Activated naive CD8-positive, alpha-beta T cell treated with anti-CD3 and anti-CD28 coated beads, Interleukin-2, amount 50 U/mL, for 24 hours (primary cell): ENCODE measurements at places on chromosomes 12 and 14.
A peak's percentile ranks its signal among the peaks of the same experiment; 100 is the strongest.

GRCh38 chr14:53368711-53369201 lies 215.6 kb upstream of the DDHD1 start:
- DNase-seq: no peak

DNA sequence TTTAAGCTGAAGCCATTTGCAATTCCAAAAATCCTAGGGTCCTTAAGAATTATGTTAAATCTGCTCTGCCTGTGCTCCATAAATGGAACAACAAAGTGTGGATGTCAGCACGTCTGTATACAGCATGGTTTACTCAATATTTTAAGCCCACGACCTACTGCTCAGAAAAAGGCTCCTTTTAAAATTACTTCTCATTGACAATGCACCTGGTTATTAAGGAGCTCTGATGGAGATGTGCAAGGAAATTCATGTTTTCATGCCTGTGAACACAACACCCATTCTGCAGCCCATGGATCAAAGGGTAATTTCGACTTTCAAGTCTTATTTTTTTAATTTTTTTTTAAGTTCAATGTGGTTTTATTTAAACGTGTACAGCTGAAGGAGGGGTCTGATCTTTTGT lies 48.1 kb downstream of the FBXO33 start:
- DNase-seq: no peak

DNA sequence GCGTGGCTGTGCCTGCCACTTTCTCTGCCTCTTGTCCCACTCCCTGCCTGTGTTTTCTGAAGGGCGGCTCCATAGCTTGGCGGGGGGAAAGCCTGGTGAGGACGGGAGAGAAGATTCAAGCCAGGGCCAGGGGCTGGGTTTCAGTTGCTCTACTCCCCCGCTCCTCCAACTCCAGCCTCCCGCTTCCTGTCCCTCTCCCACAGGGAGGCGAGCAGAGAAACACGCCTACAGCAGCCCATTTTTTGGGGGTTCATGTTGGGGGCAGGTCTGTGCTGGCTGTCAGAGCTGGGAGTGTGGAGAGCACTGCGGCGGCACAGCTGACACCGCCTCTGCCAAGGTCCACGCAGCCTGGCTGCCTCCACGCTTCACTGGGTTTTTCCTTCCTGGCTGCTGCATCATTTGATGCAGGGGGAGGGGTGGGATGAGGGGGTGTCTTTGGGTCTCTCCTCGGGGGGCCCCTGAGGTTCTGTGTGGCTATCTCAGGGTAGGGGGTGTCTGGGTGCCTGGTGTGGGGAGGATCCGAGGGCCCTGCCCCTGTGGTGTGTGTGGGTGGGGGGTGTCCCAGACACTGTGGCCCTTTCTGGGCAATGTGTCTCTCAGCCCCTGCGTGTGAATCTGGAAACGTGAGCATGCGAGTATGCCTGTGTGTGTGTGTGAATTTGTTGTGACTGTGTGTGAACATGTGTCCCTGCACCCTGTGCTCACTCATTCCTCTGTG lies 10.7 kb upstream of the KRT80 start:
- DNase-seq: no peak

DNA sequence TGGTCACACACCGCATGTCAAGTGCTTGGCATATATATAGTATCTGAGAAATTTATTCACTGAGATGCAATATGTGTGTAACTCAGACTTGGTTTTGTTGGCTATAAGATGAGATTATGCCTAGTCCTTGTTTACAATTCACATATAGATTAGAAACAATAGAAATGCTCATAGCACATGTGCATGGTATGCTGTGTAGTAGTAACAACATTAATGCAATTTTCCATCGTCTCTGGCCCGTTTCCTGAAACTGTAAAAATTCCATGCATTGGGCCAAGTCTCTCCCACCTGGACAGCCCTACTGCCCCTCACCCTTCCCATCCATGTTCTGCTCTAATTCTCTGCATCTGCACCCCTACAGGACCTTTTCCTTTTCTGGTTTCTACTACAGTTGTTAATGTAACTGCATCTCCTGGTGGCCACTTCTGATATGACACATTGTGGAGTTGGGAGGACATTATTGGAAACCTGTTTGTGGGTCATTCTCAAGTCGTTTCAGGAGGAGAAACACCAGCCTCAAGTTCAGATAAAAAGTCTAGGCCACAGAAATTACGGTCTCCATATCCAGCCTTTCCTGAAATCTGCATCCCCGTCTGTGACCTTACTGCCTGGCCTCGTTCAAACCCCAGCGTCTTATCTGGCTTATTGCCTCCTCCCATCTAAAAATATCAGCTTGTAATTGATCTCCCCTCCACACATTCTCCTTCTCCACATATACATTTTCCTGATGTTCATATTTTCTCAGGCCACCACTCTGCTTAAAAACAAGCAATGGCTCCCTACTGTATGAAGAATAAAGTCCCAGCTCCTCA lies 37.5 kb downstream of the EMP1 start:
- no peak for DNase-seq

- peak; percentile 99 for DNase-seq
Observed at GRCh38 chr14:106417224-106418049, 891.1 kb downstream of the TMEM121 start.

DNA sequence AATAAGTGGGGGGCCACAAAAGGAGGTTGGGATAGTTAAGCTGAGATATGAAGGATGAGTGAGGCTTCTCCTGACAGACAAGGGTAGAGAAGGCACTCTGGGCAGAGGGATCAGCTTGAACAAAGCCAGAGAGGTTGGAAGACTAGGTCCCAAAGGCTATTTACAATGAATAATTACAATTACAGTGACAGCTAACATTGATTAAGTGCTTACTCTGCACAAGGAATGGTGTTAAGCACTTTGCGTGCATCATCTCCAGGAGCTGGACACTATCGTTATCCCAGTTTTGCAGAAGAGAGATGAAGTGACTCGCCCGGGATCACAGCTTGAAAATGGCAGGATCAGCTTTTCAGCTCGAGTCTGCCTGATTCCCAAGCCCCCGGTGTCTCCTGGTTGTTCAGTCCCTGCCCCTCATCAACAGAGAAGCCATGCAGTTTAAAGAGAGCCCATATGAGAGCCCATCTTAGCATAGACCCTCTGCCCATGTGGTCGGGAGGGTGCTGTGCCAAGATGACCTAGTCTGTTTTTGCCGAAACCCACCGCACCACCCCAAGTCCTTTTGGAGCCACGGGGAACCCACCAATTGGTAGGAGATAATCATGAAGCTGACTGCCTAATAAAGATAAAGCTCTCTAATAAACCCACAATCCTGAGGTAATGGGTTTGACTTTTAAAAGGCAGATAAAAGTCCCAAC lies 89.9 kb upstream of the HSPB8 start:
- no peak for DNase-seq

- no peak for DNase-seq
Observed at GRCh38 chr12:69978020-69978419, 153.0 kb downstream of the MYRFL start.
